ENCODE measurements at places on chromosomes 2 and 18.

DNA sequence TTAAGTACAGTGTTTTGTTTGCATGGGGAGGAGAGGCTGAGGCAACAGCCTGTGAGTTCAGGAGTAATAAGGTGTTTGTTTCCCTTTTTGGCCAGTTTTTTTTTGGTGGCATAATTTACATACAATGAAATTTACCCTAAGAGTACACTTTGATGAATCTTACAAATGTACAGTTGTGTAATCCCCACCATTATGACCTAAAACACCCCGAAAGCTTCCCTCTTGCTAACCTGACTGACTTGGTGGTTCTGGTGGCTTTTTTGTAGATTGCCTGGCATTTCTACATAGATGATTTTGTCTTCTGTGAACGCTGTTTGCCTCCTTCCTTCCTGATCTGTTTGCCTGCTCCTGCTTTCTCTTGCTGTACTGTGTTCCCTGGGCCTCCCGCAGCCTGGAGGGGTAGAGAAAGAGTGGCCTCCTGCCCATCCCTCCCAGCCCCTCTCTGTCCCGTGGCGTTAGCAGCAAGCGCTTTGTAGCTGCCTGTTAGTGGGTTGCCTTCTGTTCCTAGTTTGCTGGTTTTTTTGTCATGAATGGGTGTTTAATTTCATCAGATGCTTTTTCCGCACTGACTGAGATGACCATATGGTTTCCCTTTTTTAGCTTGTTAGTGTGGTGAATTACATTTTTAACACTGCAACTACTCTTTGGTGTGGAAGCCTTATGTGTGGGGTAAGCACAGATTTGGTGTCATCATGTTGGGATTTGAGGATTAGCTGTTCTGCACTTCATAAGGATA lies 32.1 kb downstream of the ASAP2 start:
- DNase-seq: no peak

DNA sequence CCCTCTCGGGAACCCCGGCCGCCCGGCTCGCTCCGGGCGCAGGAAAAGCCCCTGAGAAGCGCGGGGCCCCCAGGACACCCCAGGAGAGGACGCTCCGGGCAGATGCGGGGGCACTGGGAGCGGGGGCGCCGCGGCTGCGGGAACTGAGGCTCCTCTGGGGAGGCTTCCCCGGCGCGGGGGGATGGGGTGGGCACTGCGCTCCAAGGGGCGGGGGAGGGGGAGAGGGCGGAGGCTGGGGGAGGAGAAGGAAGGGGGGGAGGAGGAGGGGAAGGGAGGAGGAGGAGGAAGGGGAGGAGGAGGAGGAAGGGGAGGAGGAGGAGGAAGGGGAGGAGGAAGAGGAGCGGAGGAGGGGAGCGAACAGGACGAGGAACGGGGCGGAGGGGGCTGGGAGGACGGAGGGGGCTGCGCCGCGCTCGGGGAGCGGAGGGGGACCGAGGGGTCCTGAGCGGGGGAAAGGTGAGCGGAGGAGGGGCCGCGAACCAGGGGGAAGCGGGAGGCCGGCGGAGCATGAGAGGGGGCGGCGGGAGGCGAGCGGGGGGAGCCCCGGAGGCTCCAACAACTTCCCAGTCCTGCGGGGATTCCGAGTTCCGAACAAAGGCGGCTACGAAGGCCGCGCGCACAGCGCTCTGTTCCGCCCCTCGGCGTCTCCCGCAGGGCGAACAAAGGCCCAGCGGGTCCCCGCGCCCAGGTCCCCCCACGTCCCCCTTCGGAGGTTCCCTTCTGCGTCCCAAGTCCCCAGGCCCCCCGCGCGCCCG lies 742 bp downstream of the PXDN start:
- no peak for DNase-seq

- DNase-seq: no peak
Measured at GRCh38 chr2:211228559-211228958, 672.2 kb downstream of the CPS1 start.

- DNase-seq: no peak
Measured at GRCh38 chr2:84556190-84556589, 39.9 kb downstream of the DNAH6 start.

DNA sequence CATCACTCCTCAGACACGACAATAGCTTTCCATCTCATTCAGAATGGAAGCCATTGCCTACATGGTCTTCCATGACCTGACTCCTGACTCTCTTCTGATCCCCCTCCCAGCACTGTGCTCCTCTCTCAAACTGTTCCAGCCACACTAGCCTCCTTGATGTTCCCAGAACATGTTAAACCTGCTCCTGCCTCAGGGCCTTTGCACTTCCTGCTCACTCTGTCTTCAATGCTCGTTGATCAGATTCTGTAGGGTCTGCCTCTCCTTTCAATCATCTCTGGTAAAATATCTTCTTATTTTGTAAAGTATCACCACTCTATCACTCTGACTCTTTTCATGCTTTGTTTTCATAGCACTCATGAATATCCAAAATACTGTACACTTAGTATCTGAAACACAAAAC lies 84.9 kb downstream of the SESTD1 start:
- no peak for DNase-seq

DNA sequence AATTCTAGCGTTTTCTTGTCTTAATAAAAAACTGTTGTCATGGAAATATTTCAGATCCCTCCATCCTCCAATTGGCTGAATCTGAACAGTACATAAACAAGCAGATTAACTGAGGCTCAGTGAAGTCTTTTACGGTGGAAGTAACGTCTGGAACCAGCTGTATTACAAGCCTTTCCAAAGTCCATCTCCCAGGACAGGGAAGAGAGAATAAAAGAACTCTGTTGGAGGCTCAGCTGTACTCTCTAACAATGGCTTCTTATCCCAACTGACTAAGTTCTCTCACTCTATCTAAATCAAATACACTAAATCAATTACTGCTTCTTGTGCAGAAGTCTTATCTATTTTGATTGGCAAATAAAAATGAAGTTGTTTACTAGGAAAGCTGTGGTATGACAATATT lies 19.9 kb upstream of the NEDD4L start:
- DNase-seq: no peak

GRCh38 chr2:65402780-65403528 lies 29.4 kb downstream of the SPRED2 start:
- no peak for DNase-seq

DNA sequence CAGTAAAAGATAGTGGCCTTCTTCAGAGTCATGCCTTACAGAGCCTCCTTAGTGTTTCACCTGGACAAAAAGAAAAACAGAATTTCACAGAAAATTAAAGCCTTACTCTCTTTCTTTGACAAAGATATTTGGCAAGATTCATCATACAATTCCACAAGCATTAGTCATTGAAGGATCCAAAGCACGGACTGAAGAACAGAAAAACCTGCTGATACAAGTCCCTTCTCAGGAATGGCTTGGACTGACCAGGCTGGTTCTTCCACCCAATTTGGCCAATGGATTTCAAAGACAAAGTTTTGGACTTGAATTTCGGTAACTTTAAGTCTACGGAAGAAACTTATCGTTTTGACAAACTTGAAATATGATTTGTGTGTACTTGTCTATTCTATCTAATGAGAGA lies 39.1 kb upstream of the GALNT3 start:
- no peak for DNase-seq

DNA sequence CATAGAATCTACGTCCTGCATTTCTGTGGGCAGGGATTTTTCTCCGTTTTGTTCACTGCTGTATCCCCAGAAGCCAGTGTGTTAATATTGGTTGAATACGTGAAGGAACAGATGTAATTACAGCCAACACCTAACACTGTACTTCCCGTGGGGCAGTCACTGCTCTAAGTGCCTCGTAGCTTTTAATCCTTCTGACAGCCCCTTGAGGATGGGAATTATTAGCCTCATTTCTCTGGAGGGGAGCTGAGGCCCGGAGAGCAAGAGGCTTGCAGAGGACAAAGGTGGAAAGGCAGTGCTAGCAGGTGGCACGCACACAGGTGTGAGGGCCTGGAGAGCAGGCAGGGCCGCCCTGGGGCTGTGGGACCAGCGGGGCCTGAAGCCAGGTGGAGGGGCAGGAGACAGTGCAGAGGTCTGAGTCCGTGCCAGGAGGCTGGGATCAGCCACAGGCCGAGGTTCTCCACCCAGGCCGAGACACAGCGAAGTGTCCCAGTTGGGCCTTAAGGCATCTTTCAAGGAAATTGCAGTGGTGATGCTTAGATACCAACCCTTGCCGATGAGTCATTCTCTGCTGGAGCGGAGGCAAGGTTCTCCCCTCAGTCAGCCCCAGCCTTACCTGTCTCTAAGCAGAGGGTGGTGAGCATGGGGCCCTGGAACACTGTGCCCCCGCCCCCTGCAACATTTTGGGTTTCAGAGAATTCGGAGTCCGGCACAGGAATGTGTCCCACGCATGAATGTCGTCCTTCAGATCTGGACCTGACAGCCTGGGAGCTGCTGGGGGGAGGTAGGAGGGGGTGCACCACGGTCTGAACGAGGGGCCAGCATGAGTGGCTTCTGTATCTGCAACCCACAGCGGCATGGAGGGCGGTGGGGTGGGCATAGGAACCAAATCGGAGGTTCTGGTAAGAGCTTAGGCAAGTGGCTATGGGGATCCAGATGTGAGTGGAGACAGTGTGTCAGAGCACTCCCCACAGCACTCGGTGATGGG lies 122.6 kb downstream of the GBX2 start:
- no peak for DNase-seq

DNA sequence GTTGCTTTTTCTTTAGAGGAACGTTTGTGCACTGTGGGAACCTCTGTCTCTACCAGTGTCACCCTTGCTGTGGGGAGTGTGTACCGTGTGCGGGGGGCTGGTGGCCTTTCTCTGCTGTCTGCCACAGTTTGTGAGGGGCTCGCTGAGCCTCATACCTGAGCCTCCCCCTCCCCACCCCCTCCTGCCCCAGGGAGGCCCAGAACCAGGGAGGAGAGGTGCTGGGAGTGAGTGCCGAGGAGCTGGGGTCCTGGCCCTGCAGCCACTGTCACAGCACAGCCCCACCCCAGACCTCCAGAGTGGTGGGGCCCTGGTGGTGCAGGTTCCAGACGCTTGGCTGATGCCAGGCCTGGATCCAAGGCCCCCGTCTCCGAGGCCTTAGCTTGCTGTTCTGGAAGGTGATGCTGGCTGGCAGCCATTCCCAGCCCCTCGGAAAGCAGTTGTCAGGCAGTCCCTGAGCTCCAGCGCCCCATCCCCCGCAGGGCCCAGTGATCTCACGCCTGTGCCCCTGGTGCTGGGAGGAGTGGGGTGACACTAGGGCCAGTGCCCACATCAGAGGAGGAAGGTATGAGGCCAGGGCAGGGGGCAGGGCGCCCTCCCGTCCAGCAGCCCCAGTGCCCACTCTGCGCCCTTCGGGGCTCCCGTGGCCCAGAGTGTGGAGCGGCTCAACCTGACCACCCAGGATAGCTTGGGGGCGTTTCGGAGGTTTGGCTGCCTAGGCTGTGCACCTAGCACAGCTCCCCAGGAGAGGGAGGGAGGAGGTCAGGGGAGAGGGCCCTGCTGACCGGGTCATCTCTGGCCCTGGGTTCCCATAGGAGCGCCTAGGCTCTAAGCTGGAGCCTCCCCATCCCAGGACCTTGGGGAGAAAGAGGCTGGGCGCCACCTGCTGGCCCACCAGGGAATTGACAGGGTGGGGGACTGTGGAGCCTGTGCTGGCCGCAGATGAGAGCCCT lies 53.0 kb upstream of the ALPP start:
- DNase-seq: no peak

GRCh38 chr2:169670215-169670651 lies 24.0 kb downstream of the CFAP210 start:
- DNase-seq: no peak

Measured in NCI-H774 (cell line).